ENCODE measurements at places on chromosomes 6 and 20. TPM values are rescaled to one million over a fixed set of nuclear protein-coding genes. Genes with fewer than 3 reads are reported as not detected.

The FAM209A gene
- not detected for total RNA-seq

- no peak for DNase-seq
Observed at GRCh38 chr20:62946918-62947317, 5.6 kb upstream of the SLC17A9 start.

DNA sequence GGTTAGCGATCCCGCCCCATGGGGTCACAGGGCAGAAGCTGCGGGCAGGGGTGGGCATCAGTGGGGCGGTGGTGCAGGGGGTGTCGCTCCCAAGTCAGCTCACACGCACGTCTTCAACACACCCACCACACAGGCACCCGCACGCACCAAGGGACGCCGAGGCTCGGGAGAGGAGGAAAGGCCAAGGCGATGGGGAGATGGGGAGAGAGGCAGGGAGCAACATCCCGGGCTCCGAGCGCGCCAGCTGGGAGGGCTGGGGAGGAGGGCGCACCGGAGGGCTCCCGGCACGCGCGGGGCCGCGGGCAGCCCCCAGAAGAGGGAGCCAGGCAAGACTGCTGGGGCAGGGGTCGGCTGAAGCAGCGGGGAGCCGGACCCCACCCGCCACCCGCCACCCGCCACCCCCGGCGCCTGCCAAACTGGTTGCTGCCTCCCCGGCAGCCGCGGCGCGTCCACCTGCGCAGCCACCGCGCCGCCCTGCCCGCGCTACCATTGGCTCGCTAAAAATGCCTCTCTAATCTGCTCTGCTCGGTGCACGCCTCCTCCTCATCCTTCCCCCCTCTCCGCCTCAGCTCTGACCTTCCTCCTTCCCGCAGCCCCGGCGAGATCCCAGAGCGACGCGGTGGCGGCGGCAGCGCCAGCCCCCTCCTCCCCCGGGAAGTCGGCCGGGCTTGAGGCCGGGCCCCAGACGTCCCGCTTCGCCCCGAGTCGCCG is at the start of gene PACSIN1:
PACSIN1 (plus strand) TSS at position 546 of the 711 bp plus-strand sequence. CDS start 60,230 bp downstream, outside the sequence.
- no peak for DNase-seq

DNA sequence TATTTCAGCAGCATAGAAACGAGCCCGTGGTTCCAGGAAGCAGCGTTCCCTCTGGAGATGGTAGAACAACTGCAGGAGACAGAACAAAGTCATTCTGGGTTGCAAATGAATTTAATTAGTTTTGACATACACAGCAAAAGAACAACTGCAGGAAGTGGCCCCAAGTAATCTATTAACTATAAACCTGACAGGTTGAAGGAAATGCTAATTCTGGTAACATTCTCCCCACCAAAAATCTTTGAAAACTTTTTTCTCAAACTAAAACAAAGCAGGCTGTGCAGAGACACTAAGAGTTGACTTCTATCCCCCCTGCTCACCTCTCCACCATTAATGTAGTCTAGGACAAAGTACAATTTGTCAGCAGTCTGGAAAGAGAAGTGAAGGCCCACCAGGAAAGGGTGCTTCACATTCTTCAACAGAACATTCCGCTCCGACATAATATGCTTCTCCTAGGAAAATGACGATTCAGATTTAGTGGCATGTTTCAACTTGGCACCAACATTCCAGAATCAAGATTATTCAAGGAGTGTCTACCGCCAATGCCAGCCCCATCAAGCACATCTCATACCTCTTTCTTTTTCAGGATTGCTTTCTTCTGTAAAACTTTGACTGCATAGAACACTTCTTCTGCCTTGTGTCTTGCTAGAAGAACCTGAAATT is 120.4 kb upstream of the SLC2A12 start:
- DNase-seq: no peak

- no peak for DNase-seq
Observed at GRCh38 chr20:62675156-62675876, 33.0 kb downstream of the SLCO4A1 start.
